ENCODE measurements at places on chromosomes 4 and X.

- DNase-seq, result no peak
Measured at GRCh38 chrX:118724775-118725174, 2.6 kb upstream of the IL13RA1 start.

- DNase-seq, result no peak
Measured at GRCh38 chr4:167282171-167282864, 48.0 kb upstream of the SPOCK3 start.

GRCh38 chr4:155120536-155120935 is 87.9 kb upstream of the NPY2R start:
- no peak for DNase-seq

DNA sequence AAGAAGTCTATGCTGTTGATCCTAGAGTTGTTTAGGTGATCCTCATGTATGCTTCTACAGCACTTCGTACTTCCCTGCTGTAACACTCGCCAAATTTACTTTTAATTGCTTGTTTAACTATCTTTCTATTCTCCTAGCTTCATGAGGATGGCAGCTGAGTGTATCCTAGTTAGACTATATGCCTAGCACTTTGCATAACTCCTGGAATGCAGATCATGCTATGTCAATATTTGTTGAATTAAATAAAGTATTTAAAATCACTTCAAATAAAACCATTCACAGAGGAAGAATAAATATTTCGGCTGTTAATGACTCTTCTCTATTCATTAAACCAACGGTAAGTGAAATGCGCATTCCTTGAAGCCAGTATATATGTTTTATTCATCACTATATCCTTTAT is 55.1 kb downstream of the F9 start:
- DNase-seq, result no peak

- DNase-seq, result no peak
Measured at GRCh38 chr4:70624226-70624793, 4.2 kb upstream of the ENAM start.

DNA sequence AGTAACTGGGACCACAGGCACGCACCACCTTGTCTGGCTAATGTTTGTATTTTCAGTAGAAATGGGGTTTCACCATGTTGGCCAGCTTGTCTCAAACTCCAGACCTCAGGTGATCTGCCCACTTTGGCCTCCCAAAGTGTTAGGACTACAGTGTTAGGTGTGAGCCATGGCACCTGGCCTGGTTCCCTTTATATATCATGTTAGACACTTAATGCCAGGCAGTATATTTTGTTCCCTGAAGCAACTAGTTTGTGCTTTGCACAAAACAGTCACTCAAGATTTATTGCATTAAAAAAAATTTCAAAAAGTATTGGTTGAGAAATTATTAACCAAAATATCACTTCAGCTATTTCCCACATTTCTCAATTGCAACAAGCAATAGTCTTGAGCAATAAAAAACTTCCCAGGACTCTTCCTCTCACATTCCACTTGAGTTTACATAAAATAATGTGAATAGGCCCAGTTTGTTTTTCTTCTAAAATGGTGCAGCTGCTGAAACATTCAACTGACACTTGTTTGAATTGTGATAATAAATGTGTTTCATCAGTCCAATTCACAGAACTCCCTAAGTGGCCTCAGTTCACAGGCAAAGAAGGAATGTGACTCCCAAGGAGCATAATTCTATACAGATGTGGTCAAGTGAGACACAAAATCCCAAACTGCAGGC is 22.7 kb downstream of the CXCL1 start:
- DNase-seq, result no peak

DNA sequence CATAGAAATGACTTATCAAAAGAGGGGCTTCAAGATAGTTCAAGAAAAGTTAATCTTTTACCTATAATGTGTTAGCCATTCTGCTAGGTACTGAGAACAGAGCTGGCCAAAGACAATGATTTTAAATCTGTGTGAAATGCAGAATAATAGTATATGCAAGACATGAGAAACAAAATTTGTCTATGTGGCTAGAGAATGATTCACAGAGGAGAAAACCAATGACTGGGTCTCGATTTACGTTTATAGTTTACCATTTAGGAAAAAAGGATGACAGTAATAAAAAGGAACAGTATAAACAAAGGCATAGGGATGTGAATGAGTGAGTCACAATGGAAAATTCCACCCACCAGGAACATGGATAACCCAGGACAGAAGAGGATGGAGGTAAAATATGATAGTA is 31.9 kb downstream of the NPFFR2 start:
- no peak for DNase-seq

DNA sequence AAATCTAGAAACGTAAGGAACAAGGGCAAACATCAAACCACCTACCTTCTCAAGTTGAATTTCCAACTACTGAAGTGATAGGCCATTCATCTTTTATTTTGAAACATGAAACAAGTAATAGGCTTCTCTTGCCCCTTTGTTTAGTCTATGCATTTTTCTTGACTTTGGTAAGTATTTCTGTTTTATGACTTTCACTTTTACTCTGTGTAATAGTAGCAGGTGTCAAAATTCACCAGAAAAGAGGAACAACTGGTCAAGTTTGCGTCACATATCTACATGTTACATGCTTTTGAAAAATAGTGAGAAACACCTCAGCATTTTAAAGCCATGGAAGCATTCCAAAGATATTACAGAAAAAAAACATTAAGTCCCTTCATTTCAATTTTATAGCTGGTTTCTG is 157.1 kb upstream of the FTHL17 start:
- DNase-seq, result no peak

- no peak for DNase-seq
Measured at GRCh38 chrX:9357518-9358114, 107.2 kb upstream of the TBL1X start.

- no peak for DNase-seq
Measured at GRCh38 chrX:136271300-136271699, 20.1 kb upstream of the MAP7D3 start.

DNA sequence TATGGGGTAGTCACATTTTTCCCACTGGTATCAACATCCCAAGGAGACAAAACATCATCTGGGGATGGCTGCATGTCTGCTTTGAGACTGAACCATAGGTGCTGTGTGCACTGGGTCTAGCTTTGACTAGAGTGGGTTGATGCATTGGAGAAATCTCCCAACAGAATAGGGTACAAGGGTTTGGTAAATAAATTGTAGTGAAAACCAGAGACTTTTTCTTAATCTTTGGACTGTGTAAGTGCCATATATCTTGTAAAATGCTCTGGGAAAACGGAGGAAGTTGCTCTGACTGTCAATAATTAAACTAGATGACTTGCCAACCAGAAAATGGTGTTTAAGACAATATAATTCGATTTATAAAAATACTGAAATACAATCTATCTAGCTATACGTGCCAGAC is 1064.0 kb upstream of the SLIT2 start:
- no peak for DNase-seq

- no peak for DNase-seq
Measured at GRCh38 chr4:151744614-151745013, 16.2 kb downstream of the GATB start.

DNA sequence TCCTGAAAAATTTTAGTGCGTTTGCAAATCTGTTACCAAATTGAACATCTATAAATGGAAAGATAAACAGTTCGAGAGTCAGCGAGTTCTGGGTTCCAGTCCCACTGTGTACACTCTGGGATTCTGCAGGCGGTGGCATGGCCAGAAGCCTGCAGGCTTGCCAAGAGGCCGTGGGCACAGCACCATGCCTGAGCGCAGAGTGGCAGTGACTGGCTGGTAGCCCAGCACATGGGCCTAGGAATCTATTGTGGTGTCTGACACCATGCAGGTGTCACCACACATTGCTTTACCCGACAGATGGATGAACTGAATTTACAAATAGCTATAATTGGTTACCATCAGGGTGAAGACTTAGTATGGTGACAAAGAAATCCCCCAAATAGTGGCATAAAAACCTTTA is 71.7 kb upstream of the TLR3 start:
- no peak for DNase-seq

DNA sequence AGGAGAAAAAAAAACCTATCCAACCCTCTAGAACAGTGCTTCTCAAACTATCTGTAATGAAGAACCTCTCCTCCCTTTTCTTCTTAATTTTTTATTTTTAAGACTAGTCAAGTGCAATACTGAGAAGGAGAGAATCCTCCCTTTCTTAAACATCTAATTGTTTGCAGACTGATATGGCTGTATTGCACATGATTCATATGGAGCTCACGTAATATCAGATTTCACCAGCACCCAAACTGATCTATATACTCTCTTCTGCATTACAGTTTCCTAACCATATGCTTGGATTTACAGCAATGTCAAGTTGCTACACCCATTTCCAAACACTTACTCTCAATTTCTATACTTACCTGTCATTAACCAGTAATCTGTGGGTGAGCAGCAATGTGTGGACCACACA is 9.5 kb downstream of the PRMT9 start:
- no peak for DNase-seq
